IMR-90 (cell line): ENCODE measurements at places on chromosomes 5 and 9.

- H3K36me3 ChIP-seq, result no peaks in the 10 kb centered on the region
- H3K4me3 ChIP-seq, result no peak overlapping the region
- H3K27ac ChIP-seq, result no peak overlapping the region
- H3K4me1 ChIP-seq, result no peaks in the 10 kb centered on the region
- DNase-seq, result no peak
Measured at GRCh38 chr5:170545811-170546210, 42.0 kb downstream of the KCNIP1 start.

GRCh38 chr5:26482810-26483375, 555.5 kb downstream of the CDH9 start:
- DNase-seq, result no peak
- H3K4me3 ChIP-seq, result no peak overlapping the region
- H3K36me3 ChIP-seq, result no peaks in the 10 kb centered on the region
- H3K27me3 ChIP-seq, result no peaks in the 10 kb centered on the region
- no peaks in the 10 kb centered on the region for H3K4me1 ChIP-seq

DNA sequence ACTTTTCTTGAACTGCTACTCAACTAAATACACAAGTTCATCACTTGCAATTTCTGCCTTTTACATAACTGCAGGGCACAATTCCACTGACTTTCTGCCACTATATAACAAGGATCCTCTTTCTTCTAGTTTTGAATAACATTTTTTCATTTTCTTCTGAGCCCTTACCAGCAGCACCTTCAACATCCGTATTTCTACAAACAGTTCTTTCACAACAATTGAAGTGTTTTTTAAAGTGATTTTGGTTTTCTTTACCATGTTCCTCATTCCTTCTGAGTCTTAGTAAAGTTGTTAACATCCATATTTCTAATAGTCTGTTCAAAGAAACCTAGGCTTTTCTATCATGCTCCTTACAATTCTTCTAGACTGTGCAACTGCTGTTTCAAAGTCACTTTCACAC, 127.2 kb upstream of the PITX1 start:
- no peak for DNase-seq
- H3K27me3 ChIP-seq, result peaks cover 18% of the 10 kb centered on the region
- H3K4me3 ChIP-seq, result no peak overlapping the region
- no peaks in the 10 kb centered on the region for H3K4me1 ChIP-seq
- H3K27ac ChIP-seq, result no peak overlapping the region

- peaks cover 18% of the 10 kb centered on the region for H3K36me3 ChIP-seq
- peak overlapping the region; percentile 93 for H3K27ac ChIP-seq
- peaks cover 9% of the 10 kb centered on the region for H3K4me1 ChIP-seq
Measured at GRCh38 chr9:116154976-116155697, 1.5 kb downstream of the PAPPA start.

DNA sequence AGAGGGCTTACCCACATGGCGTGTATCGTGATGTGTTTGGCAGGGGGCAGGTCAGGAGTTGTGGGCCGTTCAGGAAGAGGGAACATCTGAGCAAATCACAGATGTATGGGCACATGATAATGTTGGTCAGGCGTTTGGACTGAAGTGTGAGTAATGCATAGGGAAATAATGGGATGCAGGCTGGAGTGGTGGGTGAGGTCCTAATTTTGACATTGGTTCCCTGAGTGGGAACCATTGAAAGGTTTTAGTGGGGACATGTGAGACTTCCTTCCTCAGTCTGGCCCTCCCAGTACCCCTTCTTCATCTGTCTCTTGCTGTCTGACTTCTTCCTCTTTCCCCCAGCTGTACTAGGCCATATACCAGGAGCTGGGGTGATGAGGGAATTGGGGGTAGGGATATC, 7.6 kb downstream of the OTULIN start:
- no peak overlapping the region for H3K4me3 ChIP-seq
- H3K27me3 ChIP-seq, result no peaks in the 10 kb centered on the region
- no peak for DNase-seq
- no peak overlapping the region for H3K27ac ChIP-seq

- H3K36me3 ChIP-seq, result no peaks in the 10 kb centered on the region
- no peak overlapping the region for H3K27ac ChIP-seq
- no peak for DNase-seq
- no peak overlapping the region for H3K4me3 ChIP-seq
- H3K27me3 ChIP-seq, result peaks cover 13% of the 10 kb centered on the region
Measured at GRCh38 chr9:38181866-38182265, 112.8 kb upstream of the SHB start.

DNA sequence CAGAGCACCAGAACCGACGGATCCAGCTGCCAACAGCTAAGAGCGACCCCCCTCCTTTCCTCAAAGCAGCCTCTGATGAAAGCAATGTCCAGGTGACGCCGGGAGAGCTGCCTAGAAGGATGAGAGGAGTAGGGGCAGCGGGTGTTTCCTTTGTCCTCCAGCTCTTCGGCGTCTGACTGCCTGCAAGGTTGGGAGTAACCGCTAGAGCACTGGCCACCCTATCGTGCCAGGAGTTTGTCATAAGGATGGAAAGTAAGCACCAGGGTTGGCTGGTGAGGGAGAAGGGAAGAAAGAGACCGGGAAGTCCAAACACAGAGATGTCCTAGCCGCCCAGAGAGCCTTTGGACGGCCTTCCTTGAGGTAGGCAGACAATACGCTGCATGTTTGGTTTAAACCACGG, 10.8 kb downstream of the MRPL36 start:
- peak overlapping the region; percentile 47 for H3K27ac ChIP-seq
- no peaks in the 10 kb centered on the region for H3K36me3 ChIP-seq
- peaks cover 14% of the 10 kb centered on the region for H3K4me1 ChIP-seq

- no peak overlapping the region for H3K4me3 ChIP-seq
- no peaks in the 10 kb centered on the region for H3K27me3 ChIP-seq
- H3K27ac ChIP-seq, result no peak overlapping the region
- no peak for DNase-seq
- no peaks in the 10 kb centered on the region for H3K4me1 ChIP-seq
Measured at GRCh38 chr5:104170926-104171325, 608.3 kb upstream of the NUDT12 start.

GRCh38 chr5:43061352-43062075, 21.4 kb upstream of the ANXA2R start:
- 0 out of 2 replicates have a peak, but pooled peaks cover 2% of the 10 kb centered on the region for H3K36me3 ChIP-seq
- H3K27ac ChIP-seq, result no peak overlapping the region
- DNase-seq, result no peak
- H3K4me3 ChIP-seq, result no peak overlapping the region
- peaks cover 12% of the 10 kb centered on the region for H3K4me1 ChIP-seq
- no peaks in the 10 kb centered on the region for H3K27me3 ChIP-seq

GRCh38 chr5:140166911-140167310, 8.1 kb upstream of the CYSTM1 start:
- no peaks in the 10 kb centered on the region for H3K4me1 ChIP-seq
- H3K27ac ChIP-seq, result no peak overlapping the region
- no peak overlapping the region for H3K4me3 ChIP-seq
- H3K36me3 ChIP-seq, result no peaks in the 10 kb centered on the region
- H3K27me3 ChIP-seq, result no peaks in the 10 kb centered on the region
